HuH-7 (cell line): ENCODE measurements at places on chromosomes 3 and 15.

DNA sequence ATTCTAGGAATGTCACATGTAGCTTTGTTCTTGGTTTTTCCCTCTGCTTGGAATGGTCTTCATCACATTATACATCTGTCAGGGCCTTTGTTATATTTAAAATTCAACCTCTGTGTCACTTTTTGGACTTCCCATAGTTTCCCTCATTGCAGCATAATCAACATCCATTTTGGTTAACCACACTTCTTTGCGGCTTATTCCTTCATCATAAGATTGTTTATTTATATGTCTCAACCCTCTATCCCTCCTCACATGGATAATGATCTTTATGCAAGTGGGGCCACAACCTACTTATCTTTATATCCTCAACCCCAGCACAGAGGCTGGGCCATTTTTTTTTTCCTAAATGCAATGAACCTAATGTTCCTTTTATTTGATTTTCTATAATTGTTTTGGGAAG, 260.0 kb upstream of the THBS1 start:
- DNase-seq, result no peak

DNA sequence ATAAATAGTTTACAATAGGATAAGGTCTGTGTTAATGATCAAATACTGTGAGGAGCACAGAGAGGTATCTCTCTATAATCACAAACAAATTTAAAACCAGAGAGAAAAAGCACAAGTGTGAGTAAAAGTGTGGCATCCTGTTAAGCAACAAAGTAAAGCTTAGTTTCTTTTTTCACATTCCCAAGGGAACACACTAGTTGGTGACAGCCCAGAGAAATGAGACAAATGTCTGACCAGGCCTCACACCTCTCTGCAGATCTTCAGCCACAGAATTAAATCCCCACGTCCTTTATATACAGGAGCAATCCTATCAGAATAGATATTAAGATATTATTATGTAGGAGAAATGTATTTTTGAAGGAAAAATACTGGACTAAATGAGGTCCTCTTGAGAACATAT, 2.7 kb downstream of the FBN1 start:
- DNase-seq, result no peak

DNA sequence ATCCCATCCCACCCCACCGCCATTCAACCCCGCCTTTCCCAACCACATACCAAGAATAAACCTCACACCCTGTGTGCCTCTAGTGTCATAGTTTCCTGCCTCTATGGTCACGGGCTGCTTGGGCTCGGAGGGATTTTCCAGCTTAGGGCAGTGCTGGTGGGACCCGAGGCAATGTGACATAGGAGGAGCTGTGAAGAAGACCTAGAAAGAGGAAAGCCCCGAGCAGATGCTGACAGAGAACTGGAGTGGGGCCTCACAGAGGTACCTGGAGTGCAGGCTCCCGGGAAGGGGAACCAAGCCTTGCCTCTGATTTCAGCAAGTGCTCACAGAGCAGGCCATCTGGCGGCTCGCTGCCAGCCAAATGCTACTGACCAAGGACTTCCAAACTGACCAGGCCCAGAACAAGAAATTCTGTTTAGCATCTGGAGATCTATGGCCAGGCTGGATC, 27.5 kb downstream of the BHLHE40 start:
- no peak for DNase-seq

GRCh38 chr15:51100785-51101489, 6.2 kb upstream of the TNFAIP8L3 start:
- DNase-seq, result no peak

- DNase-seq, result peak; percentile 47
These were observed 243.6 kb upstream of the LYSMD4 start for GRCh38 chr15:99976811-99977271.

DNA sequence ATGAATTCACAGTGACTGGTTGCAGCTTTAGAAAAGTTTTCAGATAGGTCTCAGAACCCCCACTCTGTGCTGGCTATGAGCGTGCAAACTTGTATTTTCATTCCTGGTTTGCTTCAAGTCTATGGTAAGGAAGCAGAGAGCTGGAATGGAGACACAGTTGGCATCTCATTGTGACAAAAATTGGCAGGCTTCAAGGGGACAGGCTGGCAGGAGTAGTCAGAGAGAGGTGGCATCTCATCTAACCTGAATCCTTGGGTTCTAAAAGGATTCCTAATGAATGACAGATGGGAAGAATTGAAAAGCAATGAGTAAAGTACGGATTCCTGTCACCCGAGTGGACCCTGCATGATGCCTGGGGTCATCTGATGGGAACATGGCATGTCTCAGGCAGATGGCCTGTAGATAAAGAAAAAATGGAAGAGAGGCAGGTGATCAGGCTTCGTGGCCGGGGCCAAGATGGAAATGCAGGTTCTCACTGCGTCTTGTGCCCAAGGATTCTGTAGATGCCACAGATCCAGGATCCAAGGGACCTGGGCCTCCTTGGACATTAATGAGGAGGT, 89.4 kb upstream of the ABHD17C start:
- no peak for DNase-seq

DNA sequence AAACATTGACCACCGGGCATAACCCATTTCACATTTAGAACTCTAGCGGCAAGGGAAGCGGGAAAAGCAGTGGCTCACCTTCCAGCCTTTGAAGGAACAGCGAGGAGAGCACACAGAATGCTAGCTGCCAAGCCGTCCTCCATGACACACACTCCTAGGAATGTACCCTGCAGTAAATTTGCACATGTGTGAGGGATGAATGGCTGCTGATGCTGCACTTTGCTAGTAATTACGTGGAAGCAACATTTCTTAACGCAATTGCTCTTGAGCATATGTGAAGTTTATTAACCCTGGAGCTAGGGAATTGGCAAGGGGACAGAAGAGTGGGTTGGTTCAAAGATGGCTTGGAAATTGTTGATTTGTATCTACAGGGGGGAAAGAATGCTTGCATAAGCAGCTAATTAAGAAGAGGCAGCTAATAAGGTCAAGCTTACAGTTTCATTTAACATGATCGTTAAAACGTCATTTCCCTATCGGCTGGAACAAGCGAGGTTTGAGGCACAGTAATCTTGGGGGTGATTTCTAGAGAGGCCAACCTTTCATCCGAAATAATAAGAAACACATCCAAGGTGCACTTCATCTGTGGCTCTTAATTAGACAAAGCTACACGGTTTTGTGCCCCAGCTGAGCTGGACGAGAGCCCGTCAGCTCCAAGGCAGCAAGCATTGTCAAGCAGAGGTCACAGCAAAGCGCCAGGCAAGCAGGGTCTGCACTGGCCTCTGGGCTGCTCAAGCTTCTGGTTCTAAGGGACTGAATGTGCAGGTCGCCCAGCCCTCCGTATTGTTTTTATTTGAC, 123.4 kb downstream of the CHSY1 start:
- DNase-seq, result no peak

- no peak for DNase-seq
These were observed 30.6 kb downstream of the MB21D2 start for GRCh38 chr3:192887047-192887446.

- DNase-seq, result no peak
These were observed 502.9 kb downstream of the PDCD6IP start for GRCh38 chr3:34301313-34301712.

DNA sequence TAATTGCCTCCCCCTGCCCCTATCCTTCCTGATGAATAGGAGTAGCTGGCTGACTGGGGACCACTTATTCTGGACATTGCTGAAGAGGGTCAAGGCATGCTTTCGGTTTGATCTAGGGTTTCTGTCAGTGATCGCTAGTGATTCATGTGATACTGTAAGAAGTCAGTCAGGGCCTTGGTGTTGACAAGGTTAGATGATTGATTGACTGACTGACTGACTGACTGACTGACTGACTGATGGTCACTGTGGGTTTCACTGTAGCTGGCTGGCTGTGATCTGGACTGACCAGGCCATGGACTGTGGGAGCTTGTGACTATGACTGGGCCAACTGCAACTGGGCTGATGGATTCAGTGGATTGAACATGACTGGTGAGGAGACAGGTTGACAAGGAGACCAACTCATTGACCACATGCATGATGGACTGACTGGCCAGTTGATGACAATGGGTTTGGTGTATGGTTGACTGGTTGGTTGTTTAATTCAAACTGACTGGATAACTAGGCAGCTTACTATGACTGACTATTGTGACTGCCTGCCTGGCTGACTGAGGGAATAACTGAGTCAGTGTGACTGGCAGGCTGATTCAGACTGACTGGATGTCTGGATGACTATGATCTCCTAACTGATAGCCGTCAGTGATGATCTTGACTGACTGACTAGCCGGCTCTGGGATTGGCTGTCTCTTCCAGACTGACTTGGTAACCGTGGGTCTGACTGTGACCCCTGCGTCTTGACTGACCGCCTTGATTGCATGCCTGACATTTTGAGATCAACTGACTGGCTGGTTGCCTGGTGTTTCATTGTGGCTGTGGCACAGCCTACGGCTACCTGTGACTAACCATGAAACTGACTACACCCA, 509.9 kb downstream of the SHQ1 start:
- no peak for DNase-seq

DNA sequence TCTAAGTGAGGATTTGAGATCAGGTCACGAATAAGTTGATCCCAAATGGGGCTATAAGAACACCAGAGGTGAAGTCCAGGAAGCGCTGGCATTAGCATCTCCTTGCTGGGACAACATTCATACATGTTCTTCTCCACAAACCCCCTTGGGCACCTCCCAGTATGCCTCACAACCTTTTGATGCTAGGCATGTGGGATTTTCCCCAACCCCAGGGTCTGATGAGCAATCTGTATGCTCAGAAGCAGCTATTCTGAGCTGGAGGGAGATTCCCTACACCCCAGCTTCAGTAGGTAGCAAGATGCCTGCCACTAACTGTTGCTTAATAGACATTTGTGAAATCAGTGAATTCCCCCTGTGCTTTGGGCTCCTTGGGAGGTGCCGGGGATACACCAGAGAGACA, 32.2 kb downstream of the SLC6A11 start:
- DNase-seq, result no peak

DNA sequence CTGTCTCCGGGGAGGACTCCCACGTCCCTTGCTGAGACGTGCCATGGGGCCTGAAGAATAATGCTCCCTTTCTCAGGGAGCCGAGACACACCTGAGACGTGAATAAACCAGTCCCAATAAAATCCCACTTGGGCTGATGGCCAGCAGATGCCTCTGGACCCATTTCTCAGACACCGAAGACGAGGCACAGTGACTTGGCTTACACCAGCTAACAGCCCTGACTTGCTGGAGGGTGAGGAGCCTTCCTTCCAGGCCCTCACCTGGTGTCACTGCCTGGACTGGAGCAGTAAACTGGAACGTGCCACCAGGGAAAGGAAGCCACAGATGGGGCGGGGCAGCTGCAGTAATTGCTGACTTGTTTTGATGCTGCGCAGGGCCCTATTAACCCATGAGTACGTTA, 189.7 kb downstream of the PDZRN3 start:
- DNase-seq, result no peak

- DNase-seq, result no peak
These were observed 6.9 kb downstream of the HEXA start for GRCh38 chr15:72368899-72369298.

GRCh38 chr3:126782536-126782935, 78.5 kb downstream of the CHCHD6 start:
- no peak for DNase-seq

DNA sequence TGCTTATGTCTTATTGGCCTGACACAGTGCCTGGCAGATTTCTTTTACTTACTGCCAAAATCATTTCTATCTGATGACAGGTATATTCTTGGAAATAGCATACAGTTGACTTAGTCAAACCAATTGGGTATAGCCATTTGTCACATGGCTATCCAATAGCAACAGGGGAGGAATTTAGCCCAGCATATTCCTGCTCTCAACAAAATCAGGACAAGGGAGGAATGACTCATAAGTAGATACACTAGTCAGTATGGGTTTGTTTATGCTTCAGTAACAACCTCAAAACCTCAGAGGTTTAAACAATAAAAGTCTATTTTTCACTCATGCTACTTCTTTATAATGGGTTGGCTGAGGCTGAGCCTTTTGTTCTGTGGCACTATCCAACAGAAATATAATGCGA, 38.0 kb upstream of the VILL start:
- no peak for DNase-seq

DNA sequence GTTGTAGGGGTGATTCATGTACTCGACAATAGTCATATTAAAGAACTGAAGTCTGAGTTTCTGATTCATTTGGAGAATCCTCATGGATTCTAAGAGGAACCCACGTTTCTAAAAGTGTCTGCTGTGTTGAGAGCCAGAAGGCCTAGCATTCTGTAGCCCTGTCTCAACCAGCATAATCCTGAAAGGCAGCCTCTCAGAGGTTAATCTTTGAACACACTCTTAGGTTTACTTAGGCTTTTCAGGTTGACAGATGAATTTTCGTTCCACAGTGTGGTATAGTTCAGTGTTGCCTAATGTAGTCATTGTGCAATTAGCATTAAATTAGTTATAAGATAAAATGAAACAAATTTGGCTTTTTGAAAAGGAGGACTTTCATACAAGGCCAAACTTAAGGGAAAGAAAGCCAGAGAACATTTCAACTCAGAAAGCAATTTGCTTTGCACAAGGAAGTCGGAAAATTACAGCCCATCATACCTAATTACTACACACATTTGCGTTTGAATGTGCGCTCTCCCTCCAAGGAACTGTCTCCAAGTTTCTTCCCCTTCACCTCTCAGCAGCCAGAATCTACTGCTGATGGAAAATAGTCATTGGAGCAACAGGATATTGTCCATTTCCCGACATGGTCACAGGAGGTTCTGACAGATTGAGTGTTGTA, 42.0 kb downstream of the AGBL1 start:
- no peak for DNase-seq

GRCh38 chr15:92638291-92638708, 17.3 kb downstream of the FAM174B start:
- DNase-seq, result no peak

DNA sequence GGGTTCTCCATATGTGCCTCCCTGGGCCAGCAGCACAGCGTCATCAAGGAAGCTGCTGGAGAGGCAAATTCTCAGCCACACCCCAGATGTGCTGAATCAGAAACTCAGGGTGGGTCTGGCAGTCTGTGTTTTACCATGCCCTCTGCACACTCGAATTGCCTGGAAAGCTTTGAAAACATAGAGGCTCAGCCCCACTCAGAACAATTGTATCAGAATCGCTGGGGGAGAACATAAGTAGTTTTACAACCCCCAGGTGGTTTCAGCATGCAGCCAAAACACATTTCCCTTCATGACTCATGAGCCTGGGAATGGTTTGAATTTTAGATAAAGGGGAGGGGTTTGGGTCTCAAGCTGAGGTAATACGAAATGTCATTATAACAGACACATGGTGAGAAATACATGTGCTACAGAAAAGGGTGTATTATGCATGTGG, 9.6 kb downstream of the TGM4 start:
- no peak for DNase-seq

GRCh38 chr3:187943677-187944389, 198.6 kb upstream of the BCL6 start:
- DNase-seq, result no peak

DNA sequence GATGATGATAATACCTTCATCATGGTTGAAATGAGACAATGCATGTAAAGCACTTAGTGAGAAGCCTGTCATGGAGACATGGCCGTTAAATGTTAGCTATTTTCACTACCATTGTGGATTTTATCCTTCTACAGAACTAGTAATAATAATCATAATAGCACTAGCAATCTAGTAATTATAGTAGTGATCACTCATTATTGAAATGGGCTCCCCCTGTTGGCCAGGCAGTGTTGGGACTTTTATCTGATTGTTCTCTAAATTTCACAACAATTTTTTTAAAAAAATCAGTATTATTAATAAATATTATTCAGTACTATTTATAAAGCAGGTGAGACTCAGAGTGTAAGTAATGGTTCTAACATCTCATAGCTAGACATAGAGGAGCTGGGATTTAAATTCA, 396.3 kb downstream of the IL5RA start:
- DNase-seq, result no peak
